Femur (tissue), 1 donor: ENCODE measurements at places on chromosomes 2 and 18.
A peak's percentile ranks its signal among the peaks of the same experiment; 100 is the strongest.

GRCh38 chr18:24254071-24254470, 115.2 kb downstream of the CABYR start:
- DNase-seq: no peak

DNA sequence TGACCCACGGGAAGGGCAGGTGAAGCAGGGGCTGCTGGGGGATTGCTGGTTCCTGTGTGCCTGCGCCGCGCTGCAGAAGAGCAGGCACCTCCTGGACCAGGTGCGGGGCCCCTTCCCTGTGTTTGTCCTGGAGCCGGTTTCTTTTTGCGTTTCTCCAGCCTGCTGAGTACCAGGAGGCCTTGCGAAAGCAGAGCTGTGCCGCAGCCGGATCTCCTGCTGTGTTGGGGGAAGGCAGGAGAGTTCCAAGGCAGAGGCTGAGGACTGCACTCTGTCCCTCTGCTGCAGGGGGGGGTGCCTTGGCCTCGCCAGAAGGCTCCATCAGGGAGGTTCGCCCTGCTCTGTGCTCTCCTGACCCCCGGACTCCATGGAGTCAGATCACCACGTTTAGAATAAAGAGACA, 2.8 kb downstream of the CAPN10 start:
- DNase-seq: no peak

GRCh38 chr2:195021711-195022507, 635.1 kb upstream of the SLC39A10 start:
- DNase-seq: no peak

DNA sequence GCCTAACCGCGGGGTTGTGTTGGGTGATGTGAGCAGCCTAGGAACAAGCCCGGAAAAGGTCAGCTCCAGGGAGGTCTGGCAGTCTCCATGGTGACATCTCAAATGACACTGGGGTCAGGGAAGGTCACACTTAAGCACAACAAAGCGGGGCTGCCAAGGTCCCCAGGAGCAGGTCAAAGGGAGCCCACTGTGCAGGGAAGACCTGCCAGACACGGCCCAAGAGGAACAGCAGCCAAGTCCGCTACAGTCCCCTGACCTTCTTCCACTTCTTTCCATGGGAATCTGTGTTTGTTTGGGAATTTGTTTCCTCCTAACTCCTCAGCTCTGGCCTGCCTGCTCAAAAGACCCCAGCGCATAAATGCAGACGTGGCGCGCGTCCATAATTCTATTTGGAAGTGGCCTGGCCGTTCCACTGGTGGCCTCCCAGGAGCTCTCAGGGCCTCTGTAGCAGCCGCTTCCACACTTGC, 232.1 kb upstream of the COPS8 start:
- DNase-seq: peak; percentile 26

DNA sequence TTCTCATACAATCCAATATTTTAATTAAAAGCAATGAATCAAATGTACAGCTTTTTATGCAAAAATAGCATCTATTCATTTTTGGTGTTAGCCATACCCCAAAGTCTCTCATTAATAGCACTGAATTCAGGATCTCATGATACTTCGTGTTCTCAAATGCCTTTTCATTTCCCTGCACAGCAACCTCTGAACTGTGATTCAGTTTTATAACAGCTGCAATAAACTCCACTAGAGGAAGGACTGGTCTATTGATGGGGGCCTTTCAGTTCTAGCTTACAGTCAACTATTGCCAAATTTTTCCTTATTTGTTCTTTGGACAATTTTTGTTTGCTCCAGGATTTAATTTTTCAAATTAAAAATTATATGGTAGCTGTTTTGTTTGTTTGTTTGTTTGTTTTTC, 4.8 kb upstream of the TMEM87B start:
- DNase-seq: no peak

GRCh38 chr2:120669121-120669952, 66.3 kb upstream of the GLI2 start:
- no peak for DNase-seq

- DNase-seq: no peak
These were observed 29.2 kb downstream of the GALNT1 start for GRCh38 chr18:35610724-35611123.

DNA sequence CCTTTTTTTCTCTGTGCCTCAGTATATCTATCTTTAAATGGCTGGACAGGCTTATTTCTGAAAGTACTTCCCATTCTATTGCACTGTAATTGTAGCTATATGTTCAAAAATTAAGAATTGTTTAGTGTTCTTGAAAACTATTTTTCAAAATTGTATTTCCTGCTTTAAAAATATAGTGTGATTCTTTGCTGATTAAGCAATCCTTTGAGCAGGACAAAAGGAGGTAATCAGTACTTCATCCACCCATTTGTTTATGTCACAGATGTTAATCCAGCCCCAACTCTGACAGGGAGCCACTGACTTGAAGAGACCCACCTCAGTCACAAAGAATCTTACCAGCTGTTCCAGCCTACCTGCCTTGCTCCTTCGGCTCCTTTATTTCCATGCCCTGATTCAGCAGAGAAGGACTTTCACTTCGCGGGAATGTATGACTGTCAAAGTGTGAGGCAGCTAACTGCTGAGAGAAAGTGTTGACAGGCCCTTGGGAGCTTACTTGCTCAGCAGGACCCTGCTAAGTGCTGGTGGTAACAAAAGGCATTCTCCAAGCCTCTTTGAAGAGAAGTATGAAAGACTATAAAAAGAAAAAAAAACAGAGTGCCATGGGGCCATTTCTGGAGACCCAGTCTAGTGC, 393.3 kb upstream of the CYRIA start:
- no peak for DNase-seq
